ENCODE measurements at places on chromosomes 11 and 22.

DNA sequence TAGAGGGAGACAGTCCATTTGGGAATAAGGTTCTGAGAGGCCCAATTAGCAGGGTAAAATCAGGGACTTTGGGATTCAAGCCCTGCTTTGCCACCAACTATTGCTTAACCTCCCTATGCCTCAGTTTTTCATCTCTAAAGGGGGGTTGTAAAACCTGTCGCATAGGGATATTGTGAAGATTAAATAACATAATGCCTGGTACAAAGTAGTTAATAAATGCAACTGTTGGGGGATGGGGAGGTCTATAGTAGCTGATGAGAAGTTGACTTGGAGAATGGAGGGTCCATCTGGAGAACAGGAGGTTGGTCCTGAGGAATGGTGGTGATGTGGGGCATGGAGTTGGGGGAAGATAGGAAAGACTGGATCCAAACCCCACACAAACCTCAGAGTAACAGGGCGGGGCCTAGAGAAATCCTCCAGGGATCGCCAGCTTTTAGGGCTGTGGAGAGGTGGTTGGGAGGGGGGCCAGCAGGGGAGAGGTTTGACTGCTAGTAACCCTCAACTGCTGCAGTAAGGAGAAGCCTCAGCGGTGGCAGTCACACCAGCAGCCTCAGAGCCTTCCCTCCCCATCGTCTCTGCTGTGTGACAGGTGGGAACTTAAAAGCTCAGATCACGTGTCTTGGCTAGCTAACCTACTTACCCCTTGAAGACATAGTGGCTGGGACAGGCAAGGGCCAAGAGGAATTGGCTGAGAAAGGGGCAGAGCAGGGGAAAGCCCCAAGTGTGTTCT is 1.1 kb upstream of the ABCG4 start:
- DNase-seq = no peak

DNA sequence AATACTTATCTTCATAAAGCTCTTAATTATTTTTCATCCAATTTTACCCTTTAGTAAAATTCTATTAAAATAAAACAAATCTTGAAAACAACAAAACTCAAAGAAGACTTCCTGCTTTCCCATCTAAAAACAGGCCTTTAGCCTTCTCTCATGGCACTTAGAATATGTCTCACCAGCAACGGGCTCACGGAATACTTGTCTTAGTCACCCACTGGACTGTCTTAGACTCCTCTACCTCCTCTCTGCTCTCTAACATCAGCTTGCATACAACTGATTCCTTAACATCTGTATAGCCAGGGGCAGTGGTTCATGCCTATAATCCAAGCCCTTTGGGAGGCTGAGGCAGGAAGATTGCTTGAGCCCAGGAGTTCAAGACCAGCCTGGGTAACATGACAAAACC is 13.7 kb downstream of the HPS5 start:
- no peak for DNase-seq

DNA sequence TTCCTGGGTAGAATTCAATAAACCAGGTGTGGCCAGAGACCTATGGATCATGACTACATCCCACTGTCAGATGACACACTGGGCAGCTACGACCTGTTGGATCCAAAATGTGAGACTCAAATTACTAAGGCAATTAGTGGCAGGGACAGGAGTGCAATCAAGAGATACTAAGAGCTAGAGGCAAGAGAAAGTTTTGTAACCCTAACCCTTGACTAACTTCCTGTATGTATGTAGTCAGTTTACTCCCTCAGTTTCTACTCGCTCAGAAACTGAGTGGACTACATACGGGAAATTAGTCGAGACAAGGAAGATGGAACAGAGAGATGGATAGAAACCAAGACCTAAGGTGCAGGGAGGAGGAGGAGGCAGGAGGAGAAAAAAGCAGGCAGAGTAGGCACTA is 2.7 kb downstream of the CYB5R2 start:
- DNase-seq = no peak

DNA sequence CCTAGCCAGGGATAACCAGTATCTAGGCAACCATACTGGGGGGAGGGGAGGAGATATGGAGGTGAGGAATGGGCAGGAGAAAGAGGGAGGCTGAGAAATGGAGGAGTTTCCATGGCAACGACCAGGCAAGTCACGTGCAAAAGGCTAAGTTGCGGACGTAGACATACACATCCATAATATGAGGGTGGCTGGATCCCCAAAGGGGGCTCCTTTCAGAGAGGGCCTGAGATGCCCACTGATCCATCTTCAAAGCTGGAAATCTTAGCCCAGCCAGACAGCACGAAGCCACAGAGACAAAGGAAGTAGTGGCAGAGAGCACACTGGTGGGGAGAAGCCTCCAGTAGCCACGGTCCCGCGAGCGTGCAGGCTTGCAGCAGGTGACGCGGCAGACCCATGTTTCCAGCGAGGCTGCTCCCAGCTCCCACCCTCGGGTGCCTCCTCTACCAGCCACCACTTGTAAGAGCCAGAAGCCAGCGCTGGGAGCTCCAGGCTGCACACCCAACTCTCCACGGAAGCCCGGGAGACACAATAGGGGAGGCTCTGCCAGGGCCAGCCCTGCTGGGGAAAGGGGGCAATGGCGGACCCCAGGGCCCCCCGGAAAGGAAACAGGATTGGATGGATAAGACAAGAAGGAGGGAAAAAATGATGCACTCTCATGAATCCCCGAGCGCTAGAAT is 938 bp downstream of the FXYD6 start:
- DNase-seq = no peak

GRCh38 chr11:56782167-56782847 is 33.8 kb upstream of the OR9G4 start:
- DNase-seq = no peak

DNA sequence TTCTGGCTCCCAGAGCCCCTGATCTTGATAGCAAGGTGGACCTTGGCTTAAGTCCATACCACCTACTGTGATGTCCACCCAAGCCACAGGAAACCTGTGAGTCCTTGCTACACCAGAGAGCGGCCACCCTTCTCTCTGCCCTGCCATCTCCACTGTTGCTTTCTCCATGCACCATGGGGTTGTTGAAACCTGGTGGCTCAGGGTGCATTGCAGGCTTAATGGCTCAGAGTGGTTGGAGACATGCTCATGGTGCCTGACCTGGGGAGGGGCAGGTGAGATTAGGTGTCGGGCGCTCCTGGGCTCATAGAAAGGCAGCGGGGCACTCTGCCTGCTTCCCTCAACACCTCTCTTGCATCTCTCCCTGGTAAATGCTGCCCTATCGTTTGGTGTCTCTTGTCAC is 25.0 kb upstream of the CACNG2 start:
- no peak for DNase-seq

GRCh38 chr11:28049338-28050216 is 58.4 kb downstream of the KIF18A start:
- no peak for DNase-seq

- no peak for DNase-seq
Measured at GRCh38 chr11:23947883-23948282, 549.0 kb upstream of the LUZP2 start.

GRCh38 chr22:39611360-39611759 is 40.8 kb downstream of the CACNA1I start:
- no peak for DNase-seq

- no peak for DNase-seq
Measured at GRCh38 chr22:49349841-49350381, 477.8 kb downstream of the BRD1 start.

DNA sequence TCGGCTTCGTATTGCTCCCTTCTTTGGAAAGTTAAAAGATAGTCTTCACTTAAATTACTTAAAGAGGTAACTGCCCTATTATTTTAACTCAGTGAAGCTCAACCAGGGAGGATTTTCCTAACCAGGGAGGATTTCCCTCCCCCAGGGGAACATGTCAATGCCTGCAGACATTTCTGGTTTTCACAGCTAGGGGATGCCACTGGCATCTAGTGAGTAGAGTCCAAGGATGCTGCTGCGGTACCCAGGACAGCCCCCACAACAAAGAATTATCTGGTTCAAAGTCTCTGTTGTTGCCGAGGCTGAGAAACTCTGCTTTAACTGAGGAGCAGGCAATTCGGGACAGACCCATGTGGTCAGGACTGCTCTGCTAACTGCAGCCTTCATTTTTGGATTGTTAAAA is 82.2 kb downstream of the DEPDC5 start:
- DNase-seq = no peak

GRCh38 chr22:42343121-42343454 is 72.6 kb upstream of the TCF20 start:
- no peak for DNase-seq

GRCh38 chr22:39522567-39523300 is 2.4 kb downstream of the ATF4 start:
- DNase-seq = no peak

DNA sequence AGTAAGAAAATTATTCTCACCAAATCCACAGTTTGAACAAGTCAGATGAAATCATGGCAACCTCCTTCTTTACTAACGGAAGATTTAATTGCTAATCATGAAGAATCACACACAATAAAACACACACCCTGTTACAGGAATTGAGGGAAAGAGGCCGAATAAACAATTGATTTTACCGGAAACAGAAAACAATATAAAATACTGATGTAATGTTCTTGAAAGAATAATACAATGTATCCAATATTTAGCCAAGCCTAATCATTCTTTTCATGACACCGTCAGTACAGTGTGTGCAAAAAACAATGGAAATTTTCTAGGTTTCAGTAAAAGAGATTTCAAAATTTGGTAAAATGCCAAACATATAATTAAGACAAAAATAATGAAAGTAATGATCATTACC is 23.4 kb downstream of the ASRGL1 start:
- DNase-seq = no peak

DNA sequence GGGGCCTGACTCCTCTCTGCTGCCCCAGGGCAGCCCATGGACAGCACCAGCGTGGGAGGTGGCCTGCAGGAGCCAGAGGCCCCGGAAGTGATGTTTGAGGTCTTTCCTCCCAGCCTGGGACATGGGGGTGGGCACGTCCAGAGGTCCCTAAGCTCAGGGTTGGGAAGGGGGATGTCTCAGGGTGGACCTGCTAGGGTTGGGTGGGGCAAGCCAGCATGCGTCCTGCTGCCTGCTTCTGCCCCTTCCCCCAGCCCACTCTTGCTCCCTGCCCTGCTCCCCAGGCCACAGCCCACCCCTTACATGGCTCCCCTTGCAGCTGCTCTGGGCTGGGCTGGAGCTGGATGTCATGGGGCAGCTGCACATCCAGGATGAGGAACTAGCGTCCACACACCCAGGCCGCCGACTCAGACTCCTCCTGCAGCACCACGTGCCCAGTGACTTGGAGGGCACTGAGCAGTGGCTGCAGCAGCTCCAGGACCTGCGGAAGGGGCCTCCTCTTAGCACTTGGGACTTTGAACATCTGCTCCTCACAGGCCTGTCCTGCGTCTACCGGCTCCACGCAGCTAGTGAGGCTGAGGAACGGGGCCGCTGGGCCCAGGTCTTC is 1.3 kb downstream of the FAM180B start:
- no peak for DNase-seq

DNA sequence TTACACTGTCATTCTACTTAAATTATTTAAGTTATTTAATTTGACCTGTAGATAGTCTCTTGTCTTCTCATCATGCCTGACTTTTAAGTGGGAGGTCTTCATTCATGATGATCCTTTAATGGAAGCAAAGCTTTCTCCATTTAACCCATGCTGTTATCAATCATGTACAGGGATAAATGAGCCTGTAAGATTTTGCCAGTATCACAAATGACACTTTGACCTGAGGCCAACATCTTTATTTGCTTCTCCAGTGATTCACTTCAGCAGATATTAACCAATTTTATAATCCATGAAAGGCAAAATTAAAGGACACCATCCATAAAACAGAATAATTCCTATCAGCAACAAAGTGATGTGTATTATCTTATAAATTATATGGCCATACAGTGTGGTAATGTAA is 7.7 kb downstream of the CCDC73 start:
- no peak for DNase-seq

- no peak for DNase-seq
Measured at GRCh38 chr11:32391956-32392553, 43.3 kb downstream of the WT1 start.

- DNase-seq = no peak
Measured at GRCh38 chr11:88312628-88313027, 24.9 kb downstream of the CTSC start.

- no peak for DNase-seq
Measured at GRCh38 chr11:69647390-69647748, 6.4 kb downstream of the CCND1 start.

- DNase-seq = no peak
Measured at GRCh38 chr11:122279194-122279593, 163.2 kb upstream of the BLID start.

- no peak for DNase-seq
Measured at GRCh38 chr11:121318848-121319834, 26.6 kb downstream of the SC5D start.

- no peak for DNase-seq
Measured at GRCh38 chr11:5938603-5938965, 3.5 kb upstream of the OR56A3 start.

DNA sequence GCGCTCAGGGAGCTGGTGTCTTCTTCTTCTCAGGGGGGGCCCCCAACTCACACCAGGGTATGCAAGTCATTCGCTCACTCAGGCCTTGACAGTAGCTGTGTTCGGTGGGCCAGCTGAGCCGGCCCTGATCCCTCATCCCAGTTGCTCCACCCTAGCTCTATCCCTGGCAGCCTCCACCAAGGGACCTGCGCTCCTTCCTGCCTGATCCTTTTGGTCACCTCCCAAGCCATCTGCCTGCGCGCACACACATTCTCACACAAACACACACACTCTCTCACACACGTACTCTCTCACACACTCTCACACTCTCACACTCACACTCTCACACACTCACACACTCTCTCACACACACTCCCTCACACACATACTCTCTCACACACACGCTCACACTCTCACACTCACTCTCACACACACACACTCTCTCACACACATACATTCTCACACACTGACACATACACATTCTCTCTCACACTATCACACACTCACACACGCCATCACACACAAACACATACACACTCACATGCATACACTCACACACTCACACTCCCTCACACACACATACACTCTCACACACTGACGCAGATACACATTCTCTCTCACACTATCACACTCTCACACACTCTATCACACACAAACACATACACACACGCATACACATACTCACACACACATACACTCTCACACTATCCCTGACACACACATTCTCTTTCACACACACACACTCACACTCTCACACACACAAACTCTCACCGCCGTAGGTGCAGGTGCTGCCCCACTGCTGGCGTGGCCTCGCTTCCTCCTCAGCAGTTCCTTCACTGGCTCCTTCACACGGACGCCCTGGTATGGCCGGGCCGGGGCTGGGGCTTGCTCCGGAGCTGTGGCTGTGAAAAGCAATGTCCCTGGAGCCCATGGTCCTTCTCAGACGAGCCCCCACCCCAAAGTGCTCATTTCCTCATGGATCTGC is 20.8 kb downstream of the POU2AF1 start:
- no peak for DNase-seq

- no peak for DNase-seq
Measured at GRCh38 chr11:16365581-16366228, 9.4 kb upstream of the SOX6 start.

Measured in central memory CD8-positive, alpha-beta T cell (primary cell).